ENCODE measurements at places on chromosomes 3 and 15. TPM values are rescaled to one million over a fixed set of nuclear protein-coding genes. Genes with fewer than 3 reads are reported as not detected.

Gene PCBP4
- total RNA-seq = 14.7 TPM

Gene SAXO2
- not detected for total RNA-seq

Gene P2RY12
- total RNA-seq = not detected

Gene STAC
- 22.3 TPM for total RNA-seq

Gene CKMT1A
- total RNA-seq = not detected

Gene SUSD5
- total RNA-seq = 0.98 TPM

Gene ESYT3
- total RNA-seq = 0.52 TPM

Gene ZPLD1
- total RNA-seq = not detected

Gene CSPG5
- 1.1 TPM for total RNA-seq

Gene CCR8
- total RNA-seq = not detected

Gene LIPH
- total RNA-seq = 1.4 TPM

Gene FSIP1
- total RNA-seq = 0.76 TPM

Gene NR2C2
- 20.3 TPM for total RNA-seq

Gene SLC28A2
- total RNA-seq = not detected

Gene GOLGA8T
- total RNA-seq = not detected

Gene CCR2
- total RNA-seq = 0.12 TPM

Gene CLEC3B
- total RNA-seq = not detected

Gene SEMA6D
- total RNA-seq = 2.0 TPM

Gene PLA2G4E
- not detected for total RNA-seq

Gene PCSK6
- total RNA-seq = not detected

Gene DUOXA2
- total RNA-seq = 0.05 TPM

Gene SNTN
- not detected for total RNA-seq

Gene ZDHHC23
- 10.9 TPM for total RNA-seq

Gene SPINK8
- total RNA-seq = not detected

Gene EID1
- 210 TPM for total RNA-seq

Gene ATP10A
- total RNA-seq = not detected

Gene CCDC54
- total RNA-seq = not detected

Gene NR2E3
- not detected for total RNA-seq

Gene GUCA1C
- 0.39 TPM for total RNA-seq

Gene C3orf33
- 1.7 TPM for total RNA-seq

Gene TUSC7
- total RNA-seq = not detected

Gene ITPKA
- 3.7 TPM for total RNA-seq

Gene CDHR4
- not detected for total RNA-seq

Gene COLQ
- total RNA-seq = 0.12 TPM

Gene CEP19
- total RNA-seq = 11.2 TPM

Gene HTR3E
- not detected for total RNA-seq

Gene ADGRG7
- total RNA-seq = not detected

Gene PLA1A
- not detected for total RNA-seq

Gene TMEM207
- total RNA-seq = not detected

Gene SYNM
- 1.9 TPM for total RNA-seq

Gene ATP13A5
- not detected for total RNA-seq

Gene NR1I2
- not detected for total RNA-seq

Data from M059J (cell line).